Effector CD4-positive, alpha-beta T cell (primary cell): ENCODE measurements at places on chromosomes 6 and 20.
A peak's percentile ranks its signal among the peaks of the same experiment; 100 is the strongest.

GRCh38 chr6:56263596-56264315 is 16.4 kb upstream of the COL21A1 start:
- no peak for DNase-seq

GRCh38 chr6:163474581-163474980 is 60.1 kb downstream of the QKI start:
- DNase-seq, result no peak

DNA sequence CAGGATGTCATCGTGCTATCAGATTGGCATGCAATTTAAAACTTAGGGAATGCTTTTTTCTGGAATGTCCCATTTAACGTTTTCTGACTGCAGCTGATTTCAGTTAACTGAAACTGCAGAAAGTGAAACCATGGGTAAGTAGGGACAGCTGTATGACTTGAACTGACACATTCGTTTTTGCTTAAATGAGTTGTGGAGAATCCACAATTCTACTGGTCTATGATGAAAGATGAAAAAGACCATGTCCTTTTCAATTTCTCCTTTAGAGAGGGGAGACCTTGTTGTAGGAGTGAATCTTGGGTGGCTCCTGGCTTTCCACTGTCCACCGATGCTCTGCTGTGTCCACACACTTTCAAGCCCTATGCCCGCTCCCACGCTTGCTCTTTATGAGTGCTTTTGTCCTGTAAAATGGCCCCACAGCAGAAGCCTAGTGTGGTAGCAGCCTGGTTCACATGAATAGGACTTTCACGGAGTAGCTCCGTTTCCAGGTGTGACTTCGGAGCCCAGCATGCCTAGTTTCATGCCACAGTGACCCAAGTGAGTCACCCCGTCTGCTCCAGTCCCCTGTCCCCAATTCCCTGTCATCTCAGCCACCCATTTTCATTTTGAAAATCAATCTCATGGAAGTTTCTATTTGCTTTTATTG is 21.9 kb downstream of the DYNLT1 start:
- no peak for DNase-seq

DNA sequence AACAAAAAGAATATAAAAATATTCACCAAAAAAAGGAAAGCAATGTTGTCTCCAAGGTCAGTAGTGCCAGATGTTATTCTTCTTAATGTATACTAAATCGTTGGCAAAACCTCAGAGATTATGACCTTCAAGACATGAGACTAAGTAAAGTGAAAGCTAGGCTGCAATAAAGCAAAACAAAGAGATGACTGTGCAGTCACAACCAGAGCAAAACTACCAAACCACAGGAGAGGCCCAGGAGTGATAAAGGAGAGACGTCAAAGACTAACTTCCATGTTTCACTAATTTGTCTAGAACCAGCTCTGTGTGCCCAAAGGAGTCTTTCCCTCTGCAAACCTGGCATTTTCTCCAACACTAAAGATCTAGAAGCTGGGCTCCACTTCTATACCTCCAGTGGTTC is 155.9 kb upstream of the POU3F2 start:
- no peak for DNase-seq

GRCh38 chr6:119233312-119233984 is 116.1 kb downstream of the MAN1A1 start:
- DNase-seq, result no peak

- no peak for DNase-seq
These were observed 110.9 kb upstream of the AKAP12 start for GRCh38 chr6:151128763-151129370.

DNA sequence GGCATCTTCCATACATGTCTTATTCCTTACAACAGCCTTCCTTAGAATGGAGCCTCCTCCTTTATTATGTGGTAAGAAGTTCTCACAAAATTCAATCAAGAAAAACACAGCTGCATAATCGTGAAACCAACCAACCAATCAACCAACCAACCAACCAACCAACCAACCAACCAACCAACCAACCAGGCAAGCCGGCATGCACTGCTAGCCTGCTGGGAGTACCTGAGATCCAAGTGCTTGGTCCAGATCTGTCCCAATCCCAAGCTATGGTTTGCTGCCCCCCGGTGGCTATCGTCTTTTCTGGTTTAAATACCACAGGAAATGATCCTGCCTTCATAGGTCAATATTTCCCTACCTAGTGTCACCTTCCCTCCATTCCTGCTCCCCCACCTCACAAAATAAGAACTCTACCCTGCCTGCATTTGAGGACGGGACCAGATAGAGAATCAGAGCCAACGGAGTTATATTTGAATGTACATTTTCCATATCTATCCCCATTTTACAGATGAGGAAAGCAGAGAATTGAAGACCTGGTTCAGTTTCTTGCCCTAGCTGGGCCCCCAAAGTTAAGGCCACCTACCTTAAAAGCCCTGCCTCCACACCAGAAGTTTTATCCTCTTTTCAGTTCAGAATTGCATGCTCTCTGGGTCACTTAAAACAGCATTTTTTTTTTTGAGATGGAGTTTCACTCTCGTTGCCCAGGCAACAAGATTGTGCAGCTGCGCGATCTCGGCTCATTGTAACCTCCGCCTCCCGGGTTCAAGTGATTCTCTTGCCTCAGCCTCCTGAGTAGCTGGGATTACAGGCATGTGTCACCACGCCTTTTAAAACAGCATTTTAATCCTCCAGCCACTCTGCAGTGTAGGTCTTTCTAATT is 27.1 kb downstream of the RAB44 start:
- DNase-seq, result peak; percentile 19

DNA sequence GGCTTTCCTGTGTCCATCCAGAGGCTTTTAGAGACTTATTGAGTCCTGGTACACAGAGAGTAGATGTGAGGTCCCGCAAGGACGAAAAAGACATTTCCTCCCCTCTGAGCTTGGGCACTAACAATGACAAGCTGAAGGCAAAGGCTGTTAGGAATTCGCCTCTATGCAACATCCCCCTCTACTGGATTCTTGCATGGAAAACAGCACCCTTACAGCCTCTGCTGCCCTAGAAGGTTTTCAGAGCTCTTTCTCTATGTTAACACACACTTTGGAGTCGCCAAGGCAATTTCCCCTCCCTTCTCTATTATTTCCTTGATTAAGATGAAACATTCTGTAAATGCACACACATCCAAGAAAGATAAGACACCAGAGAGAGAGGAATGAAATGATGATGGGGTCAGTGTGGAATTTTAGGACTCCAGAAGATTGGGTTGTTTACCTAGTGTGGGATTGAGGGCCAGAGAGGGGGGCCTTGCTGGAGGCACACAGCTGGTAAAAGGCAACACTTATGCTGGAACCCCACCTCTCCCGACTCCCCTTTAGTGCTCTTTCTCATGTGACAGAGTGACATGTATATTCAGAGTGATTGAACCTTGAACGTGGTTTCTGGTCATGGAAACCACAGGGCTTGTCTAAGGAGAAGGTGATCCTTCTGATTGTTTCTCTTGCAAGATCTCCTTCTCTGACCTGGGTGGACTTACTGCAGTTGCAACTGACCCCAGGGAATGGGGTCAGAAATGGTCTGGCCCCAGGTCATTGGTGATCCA is 300.7 kb downstream of the CLIC5 start:
- peak; percentile 37 for DNase-seq

- no peak for DNase-seq
These were observed 63.2 kb downstream of the E2F3 start for GRCh38 chr6:20464847-20465246.

DNA sequence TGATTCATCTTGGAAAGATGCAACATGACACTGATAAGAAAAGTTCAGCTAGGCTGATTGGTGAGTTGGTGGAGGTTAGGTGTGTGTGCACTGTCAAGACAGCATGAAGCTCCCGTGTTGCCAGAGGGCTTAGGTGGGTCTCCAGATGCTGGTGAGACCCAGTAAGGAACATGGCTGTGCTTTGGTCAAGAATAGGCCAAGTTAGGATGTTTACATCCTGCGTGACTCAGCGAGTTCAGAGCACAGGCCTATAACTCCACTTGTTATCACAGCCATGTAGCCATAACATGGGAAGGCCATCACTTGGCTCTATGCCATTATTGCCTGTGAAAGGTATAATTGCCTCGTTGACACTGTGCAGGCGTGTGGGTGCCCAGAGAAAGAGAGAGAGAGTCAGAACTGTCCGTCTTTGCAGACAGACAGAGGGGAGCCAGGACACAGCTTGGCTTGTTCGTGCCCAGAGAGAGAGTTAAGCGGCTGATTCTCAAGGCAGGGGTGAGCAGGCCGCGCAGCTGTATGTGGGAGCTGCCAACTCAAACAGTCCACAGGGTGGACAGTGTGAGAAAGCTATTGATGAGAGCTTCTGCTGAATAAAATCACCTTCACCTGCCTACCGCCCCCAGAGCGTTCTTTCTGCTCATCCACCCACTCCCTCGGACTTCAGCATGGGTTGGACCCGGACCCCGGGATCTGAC is 43.5 kb downstream of the OR2B6 start:
- no peak for DNase-seq

DNA sequence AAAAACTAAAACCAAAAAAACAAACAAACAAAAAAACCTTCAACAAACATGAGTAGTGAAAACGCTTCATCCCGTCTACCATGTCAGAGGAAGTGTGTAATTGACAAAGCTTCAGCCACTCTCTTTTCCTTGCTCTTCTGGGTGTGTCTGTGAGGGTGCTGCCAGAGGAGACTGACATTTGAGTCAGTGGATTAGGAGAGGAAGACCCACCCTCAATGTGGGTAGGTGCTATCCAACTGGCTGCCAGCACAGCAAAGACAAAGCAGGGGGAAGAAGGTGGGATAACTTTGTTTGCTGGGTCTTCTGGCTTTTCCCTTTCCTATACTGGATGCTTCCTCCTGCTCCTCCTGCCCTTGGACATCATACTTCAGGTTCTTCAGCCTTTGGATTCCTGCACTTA is 145.6 kb downstream of the TASP1 start:
- DNase-seq, result no peak

- no peak for DNase-seq
These were observed 64.3 kb downstream of the GRM1 start for GRCh38 chr6:146092961-146093686.

DNA sequence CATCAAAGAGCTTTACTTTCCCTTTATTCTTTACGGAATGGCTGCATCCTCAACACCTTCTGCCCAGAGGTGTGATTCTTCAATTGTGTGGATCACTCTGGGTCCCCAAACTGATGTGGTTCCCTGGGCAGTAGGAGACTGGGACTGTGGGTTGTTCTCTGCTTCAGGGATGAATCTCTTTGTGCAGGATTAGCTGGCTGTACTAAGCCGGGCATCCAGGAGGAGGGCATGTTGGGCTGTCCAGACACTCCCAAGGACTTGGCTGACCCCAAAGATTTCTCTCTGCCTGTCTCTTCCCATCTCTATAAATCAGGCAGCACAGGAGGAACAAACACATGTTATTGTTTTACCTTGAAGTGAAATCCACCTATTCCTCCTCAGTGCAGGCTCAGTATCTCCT is 15.3 kb downstream of the FARS2 start:
- DNase-seq, result no peak

DNA sequence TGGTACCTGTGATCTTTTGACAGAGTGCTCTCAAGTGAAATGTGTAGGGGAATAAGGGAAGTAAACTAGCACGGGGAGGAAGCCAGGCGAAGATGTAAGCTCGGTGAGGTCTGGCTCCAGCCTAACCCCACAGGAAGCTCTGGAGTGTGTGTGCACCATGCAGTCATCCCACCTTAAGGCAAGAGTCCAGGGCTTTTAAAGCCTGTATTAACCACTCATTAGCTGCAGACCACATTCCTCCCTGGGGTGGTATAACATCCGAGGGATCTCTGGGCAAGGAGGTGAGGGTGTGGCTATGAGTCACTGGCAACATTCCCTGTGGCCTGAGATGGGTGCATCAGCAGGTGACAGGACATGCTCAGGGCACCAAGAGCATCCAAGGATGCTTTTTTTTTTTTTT is 12.5 kb upstream of the RANBP9 start:
- DNase-seq, result no peak

DNA sequence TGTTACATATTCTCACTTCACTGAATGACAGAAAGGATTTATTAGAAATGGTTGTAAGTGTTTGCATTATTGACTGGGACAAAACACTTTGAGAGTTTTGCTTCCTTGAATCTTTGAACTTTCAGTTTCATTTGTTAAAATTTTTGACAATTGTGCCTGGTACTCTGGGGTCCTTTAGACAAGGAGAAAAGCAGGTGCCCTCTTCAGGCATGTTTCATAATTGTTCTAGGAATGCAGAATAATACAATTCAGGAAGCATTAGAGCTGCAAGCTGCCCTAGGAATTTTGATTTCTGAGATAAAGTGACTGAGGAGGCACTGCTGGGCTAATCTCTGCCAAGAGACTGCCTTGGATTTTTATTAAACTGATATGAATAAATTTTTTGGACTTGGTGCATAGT is 49.7 kb downstream of the TOP1 start:
- no peak for DNase-seq

GRCh38 chr6:935582-935981 is 242.6 kb upstream of the EXOC2 start:
- DNase-seq, result no peak

DNA sequence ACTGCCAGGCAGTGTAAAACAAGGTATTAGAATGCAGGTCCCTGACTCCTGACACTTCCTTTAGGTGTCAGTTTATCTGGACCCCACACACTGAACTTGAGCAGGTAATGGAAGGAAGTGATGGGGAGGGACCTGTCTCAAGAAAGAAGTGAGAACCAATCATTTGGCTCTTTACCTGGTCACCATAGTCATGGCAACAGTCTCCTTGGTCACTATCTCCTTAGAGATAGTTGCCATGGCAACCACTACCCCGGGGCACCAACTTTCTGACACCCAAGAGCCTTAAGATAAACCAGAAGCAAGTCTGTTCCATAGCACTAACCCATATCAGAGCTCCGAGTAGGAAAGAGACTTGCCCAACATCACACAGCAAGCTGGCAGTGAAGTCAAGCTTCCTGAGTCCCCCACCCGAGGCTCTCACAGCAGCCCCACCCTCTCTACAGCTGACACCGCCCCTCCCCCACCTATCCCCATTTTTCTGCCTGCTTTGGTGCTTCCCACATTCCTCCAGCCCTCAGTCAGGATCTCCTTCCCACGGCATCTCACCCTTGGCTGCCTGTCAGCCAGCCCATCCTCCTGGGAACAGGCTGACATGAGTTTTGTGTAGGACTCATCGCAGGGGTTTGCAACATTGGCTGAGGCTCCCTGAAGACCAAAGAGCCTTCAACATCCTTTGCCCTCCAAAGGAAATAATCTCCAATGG is 16.3 kb upstream of the HM13 start:
- DNase-seq, result no peak

- DNase-seq, result no peak
These were observed 52.6 kb upstream of the MAFB start for GRCh38 chr20:40741507-40742106.

GRCh38 chr6:76703285-76703684 is 630.8 kb upstream of the IMPG1 start:
- no peak for DNase-seq

GRCh38 chr20:49210101-49210756 is 9.0 kb upstream of the DDX27 start:
- DNase-seq, result no peak

DNA sequence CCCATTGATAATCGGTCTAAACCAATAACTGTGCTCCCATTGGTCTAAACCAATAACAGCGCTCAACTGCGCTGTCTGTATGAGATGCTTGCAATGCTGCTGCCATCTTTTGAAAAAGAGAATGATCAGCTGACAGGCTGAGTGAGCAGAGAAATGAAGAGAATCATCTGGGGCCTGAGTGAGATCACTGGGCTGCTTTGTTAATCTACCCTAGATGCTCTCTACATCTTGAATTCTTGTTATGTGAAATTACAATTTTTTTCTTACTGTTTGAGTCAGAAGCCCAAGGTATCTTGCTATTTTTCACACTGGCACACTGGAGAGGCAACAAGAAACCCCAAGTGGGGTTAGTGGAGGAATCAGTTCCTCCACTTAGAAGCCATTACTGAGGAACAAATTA is 91.5 kb upstream of the GCM1 start:
- no peak for DNase-seq

GRCh38 chr6:25186919-25187318 is 92.3 kb upstream of the CARMIL1 start:
- DNase-seq, result no peak

GRCh38 chr6:169577236-169577635 is 124.6 kb downstream of the WDR27 start:
- DNase-seq, result no peak
